CD4-positive, alpha-beta T cell treated with Interleukin-10 for 1 hour (primary cell): ENCODE measurements at places on chromosomes 11 and 22.
A peak's percentile ranks its signal among the peaks of the same experiment; 100 is the strongest.

DNA sequence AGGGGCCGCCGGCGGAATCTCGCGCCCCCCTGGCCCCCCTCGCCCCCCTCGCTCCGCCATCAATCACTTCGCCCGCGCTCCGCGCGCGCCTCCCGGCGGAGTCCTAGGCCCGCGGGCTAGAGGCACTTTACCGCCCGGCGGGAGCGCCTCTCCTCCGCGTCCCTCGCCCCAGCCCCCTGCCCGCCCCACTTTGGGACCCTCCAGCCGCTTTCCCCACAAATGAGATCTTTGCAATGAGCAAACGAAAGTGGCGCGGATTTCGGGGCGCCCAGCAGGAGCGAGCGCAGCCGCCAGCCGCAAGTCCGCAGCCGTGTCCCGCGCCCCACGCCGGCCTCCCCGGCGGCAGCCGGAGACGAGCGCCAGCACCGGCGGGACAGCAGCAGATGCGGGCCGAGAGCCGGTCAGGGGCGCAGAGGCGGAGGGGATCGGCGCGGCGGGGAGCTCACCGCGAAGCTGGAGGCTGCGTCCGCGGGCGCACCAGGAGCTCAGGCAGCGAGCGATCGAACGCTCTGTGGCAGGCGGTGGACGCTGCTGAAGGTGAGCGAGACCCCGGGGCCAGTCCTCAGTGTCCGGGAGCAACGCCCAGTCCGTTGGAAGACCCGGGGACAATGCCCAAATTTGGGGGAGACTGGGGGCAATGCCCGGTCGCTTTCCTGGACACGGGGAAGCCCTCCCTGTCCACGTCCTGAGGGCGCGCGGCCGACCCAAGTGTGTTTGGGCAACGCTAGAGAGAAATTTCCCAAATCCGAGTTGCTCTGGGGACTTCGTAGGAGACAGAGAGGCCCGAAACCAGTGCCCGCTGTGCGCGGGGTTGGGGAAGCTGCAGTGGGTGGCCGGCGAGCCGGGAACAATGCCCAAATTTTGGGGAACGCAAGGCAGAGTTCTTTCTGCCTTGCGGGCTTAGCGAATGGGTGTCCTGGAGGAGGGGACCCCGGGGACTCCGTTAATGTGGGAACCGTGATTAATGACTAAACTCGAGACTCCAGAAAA, 1.5 kb upstream of the IGF2 start:
- DNase-seq: no peak

- no peak for DNase-seq
Measured at GRCh38 chr11:123110397-123110796, 48.5 kb upstream of the HSPA8 start.

DNA sequence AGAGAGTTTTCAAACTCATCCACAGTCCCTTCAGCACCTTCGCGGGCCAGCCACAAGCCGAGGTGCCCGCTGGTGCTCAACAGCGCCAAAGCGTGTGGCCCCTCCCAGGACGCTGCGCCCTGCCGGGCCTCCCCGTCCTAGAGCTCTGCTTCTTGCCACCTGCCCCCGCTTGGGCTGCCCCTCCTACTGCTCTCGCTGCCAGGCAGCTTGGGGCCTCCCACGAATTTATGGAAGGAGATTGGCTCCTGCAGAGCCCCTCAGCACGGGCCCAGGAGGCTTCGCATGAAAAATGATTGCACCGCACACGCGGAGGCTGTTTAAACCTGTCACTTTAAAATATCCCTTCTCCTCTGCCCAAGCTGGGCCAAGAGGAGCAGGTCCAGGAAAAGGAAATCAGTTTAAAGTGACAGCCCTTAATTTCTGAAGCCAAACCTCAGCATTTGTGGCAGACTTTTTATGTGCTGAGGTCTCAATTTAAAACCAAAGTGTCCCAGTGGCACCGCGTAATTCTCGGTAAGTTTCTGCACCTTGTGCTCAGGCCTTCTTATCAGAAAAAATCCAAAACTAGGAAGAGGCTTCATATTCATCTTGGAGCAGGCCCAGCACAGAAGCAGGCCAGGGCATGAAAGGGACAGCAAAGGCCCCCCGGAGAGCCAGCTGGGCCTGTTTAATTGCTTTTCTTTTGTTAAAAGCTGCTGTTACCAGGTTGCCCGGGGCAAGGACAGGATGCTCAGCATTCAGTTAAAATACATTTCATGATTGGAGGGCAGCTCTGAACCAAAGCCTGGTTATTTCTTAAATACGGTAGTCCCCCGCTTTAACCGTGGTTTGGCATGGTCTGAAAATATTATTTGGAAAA, 303.6 kb downstream of the OPCML start:
- no peak for DNase-seq

DNA sequence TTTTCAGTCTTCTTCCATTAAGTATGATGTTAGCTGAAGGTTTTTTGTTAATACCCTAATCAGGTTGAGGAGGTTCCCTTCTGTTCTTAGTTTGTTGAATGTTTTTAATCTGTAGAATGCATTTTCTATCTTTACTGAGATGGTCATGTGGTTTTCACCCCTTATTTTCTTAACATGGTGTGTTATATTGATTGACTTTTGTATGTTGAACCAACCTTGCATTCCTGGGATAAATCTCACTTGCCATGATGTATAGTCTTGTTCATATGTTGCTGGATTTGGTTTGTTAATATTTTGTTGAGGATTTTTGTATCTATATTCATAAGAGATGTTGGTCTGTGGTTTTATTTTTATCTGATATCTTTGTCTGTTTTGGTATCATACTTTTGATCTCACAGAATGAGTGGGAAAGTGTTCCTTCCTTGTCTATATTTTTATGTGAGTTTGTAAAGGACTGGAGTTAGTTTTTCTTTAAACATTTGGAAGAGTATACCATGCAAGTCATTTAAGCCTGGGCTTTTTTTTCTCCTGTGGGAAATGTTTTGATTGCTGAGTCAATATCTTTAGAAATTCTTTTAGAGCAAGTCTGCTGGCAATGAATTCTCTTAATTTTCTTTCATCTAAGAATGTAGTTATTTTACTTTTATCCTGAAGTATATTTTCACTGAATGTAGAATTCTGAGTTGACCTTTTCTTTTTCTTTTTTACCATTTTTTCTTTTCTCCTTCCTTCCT, 5.5 kb upstream of the P4HA3 start:
- DNase-seq: no peak

DNA sequence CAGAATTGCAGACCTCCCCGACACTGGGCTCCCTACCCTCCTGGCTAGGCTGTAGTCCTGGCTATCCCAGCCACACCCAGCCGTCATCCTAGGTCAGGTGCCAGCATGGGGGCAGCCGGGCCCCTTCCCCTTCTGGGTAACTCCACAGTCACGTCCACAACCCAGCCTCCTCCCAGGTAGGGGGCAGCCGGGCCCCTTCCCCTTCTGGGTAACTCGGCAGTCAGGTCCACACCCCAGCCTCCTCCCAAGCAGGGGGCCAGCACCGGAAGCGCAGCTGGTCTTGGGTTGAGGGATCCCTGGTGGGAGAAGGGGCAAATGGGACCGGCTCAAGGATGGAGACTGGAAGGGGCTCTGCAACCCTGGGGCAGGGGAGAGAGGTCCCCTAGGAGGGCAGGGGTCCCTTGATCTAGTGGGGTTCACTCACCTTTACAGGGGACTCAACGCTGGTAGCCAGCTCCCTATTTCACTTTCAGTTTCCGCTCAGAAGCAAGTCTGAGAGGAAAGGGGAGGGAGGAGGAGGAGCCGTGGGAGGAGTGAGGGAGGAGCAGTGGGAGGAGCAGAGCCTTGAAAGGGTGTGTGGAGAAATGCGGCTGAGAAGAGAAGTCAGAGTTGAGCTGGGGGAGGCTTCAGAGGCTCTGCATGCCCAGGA, at the start of gene TRIM21:
TRIM21 (minus strand) TSS at position 494 of the 649 bp plus-strand sequence. CDS start 3,293 bp downstream, outside the sequence.
- DNase-seq: peak; percentile 91

- DNase-seq: no peak
Measured at GRCh38 chr22:29748248-29748893, 18.4 kb downstream of the ZMAT5 start.

DNA sequence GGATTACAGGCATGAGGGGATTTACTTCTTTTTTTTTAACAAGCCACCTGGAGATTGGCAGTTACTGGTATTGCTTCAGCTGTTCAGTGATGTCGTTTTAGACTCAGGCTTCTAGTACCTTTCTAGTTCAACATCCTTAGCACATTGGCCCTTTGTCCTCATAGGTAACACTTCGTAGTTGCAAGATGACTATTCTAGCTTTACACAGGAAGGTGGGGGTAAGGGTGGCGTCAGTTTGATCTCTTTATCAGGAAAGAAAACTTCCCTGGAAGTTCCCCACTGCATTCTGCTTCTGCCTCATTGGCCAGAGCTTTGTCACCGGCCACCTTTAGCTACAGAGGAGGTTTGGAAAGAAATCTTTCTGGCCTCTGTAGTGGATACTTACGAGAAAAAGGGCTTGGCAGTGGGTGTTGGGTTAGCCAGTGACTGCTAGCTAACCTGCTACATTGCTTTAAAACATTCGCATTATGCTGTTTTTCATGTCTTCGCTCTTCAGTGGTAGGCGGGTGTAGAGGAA, 40.7 kb downstream of the SFI1 start:
- DNase-seq: peak; percentile 19
